Globus pallidus (tissue), 1 donor: ENCODE measurements at places on chromosomes 3 and 15.

DNA sequence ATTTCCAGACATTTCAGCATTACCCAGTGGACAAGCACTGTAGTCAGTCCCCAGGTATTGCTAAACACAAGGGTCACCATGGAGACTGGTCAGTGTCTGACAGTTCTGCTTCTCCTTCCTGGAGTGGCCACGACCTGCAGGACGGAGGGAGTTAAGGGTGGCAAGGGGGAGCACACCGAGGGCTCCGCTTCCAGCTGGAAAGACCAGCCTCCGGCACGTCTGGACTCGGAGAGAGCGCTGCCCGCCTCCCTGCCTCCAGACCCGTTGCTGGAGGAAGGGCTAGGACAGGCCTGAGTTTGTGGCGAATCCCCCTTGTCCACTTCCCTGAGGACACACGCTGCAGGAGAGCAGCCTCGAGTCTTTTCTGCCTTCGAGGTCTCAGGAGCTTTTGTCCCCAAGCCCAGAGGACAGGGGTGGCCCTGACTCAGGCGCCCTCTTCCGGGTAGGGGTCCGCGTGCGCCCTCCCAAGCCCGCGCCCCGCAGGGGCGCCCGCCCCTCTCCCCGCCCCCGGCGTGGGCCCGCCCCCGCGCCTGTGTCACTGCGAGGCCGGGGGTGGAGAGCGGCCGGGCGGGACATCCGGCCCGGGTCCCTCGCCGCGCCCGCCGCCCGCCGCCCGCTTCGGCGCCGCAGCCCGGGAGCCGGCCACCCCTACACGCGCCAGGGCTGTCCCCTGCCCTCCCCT, at the start of gene CHST14:
CHST14 (plus strand) TSS at position 562 of the 682 bp plus-strand sequence. CDS start 230 bp downstream, outside the sequence.
- peak; percentile 48 for DNase-seq

- no peak for DNase-seq
Measured at GRCh38 chr15:80509800-80510199, 105.6 kb downstream of the ARNT2 start.

GRCh38 chr3:99999536-99999935, 114.8 kb downstream of the FILIP1L start:
- DNase-seq, result no peak

GRCh38 chr3:183074261-183074660, 25.0 kb downstream of the MCCC1 start:
- DNase-seq, result peak; percentile 28
